ENCODE measurements at places on chromosomes 7 and 10. TPM values are rescaled to one million over a fixed set of nuclear protein-coding genes. Genes with fewer than 3 reads are reported as not detected.

DNA sequence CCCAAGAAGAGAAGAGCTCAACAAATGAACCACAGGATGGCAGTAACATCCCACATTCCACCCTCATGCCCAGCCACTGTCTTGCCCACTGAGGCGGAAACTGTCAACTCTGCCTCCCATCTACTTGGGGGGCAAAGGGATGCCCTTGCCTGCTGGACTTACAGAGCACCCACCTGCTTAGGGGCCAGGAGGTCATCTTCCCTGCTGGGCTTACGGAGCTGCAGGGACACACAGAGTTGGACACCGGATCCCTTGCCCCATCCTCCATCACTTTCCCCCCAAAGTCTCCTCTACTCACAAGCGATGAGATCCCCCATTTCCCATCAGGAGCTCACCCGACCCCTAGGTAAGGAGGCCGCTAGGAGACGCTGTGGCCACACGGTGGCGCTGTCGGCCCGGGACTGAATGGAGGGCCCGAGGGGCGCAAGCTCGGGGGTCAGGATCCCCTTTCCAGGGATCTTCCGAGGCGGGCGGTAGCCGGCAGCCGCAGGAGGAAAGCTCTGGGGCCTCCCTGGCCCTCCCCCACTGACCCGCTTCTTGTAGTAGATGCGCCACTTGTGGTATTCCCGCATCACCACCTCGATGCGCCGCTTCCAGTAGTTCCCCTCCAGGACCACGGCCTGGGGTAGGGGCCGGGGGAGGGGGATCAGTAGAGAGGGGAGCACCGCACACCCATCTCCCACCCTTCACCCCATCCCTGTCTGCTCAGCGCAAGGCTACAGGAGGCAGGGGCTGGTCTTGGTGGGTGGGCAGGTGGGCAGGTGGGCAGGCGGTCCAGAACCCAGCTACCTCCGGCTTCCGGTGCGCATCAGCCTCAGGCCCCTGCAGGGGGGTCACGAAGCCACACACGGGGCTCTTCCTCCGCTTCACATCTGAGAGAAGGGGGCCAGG is 17.3 kb downstream of the MLXIPL start:
- DNase-seq = no peak

- DNase-seq = no peak
Measured at GRCh38 chr7:112649560-112649959, 140.6 kb downstream of the TMEM168 start.

- DNase-seq = no peak
Measured at GRCh38 chr10:115706026-115706425, 567.0 kb downstream of the GFRA1 start.

- DNase-seq = no peak
Measured at GRCh38 chr7:141654551-141654950, 47.4 kb downstream of the DENND11 start.

GRCh38 chr10:31614611-31615010 is 295.6 kb downstream of the ZEB1 start:
- DNase-seq = no peak

- no peak for DNase-seq
Measured at GRCh38 chr10:70771311-70772194, 13.6 kb downstream of the TBATA start.

GRCh38 chr7:71229699-71230098 is 97.8 kb downstream of the GALNT17 start:
- DNase-seq = no peak

- peak; percentile 66 for DNase-seq
Measured at GRCh38 chr10:21732067-21732772, 198.2 kb downstream of the MLLT10 start.

DNA sequence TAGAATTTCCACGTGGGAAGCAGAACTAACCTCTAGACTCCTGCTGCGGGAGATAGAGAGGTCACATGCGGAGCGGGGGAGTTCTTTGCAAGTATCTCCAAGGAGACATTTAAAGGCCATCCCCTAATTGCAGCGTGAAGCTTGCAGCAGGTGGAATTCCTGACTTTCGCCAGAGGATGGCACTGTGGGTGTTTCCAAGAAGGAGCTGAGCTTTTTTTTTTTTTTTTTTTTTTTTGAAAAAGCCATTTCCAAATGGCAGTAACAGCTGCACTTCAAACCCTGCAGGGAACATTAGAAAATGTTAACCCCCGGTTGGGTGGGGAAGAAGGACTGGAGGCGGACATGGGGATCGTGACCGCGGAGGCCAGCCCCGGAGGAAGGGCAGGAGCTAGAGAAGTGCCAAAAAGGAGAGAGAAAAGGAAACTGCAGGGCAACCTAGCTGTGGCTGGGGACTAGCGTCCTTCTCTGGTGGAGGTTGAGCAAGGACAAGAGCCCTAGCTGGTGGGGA is 487.7 kb downstream of the TYW1 start:
- peak; percentile 72 for DNase-seq

GRCh38 chr10:123083811-123084210 is 52.0 kb upstream of the HMX3 start:
- no peak for DNase-seq

- no peak for DNase-seq
Measured at GRCh38 chr10:101487399-101487798, 100.7 kb downstream of the POLL start.

- no peak for DNase-seq
Measured at GRCh38 chr10:56449770-56450169, 88.7 kb upstream of the ZWINT start.

DNA sequence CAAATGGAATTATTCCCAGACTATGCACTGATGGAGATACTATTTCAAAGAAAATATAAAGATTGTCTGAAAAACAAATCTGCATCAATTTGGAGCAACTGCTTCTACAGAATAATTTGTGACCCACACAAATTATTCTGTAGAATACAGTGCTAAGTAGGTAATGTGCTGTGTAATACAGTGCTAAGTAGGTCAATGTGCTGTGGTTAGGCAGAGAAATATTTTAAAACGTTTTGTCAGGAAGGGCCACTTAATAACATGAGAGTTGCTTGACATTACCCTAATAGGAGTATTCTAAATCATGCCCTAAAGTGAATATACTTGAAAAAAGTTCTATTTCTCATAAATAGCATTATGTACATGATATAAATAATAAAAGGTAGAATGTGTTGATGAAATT is 116.5 kb upstream of the KCND2 start:
- no peak for DNase-seq

DNA sequence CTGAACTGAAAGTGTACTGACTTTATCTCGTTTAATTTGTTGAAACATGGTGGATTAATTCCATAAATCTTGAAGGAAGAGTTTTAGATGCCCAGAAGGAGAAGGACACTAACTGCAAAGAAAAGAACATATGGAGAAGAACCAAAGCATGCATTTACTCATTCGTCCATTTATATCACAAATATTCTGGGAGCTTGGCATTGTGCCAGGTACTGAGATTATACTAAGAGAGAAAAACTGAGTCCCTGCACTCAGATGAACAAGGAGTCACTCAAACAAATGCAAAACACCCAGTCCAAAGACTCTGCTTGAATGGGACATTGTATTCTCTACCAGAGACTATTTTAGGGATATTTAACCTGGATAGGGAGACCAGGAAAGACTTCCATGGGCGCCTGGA is 588.0 kb upstream of the MGMT start:
- no peak for DNase-seq

Gene RET
- 23.8 TPM for polyA plus RNA-seq

Gene NCF1
- polyA plus RNA-seq = 1.3 TPM

Gene TCAF2
- 2.8 TPM for polyA plus RNA-seq

Gene UPK3B
- polyA plus RNA-seq = 4.6 TPM

Gene CTAGE8
- polyA plus RNA-seq = 9.5 TPM

Gene KCNIP2
- 6.5 TPM for polyA plus RNA-seq

Gene LIPJ
- polyA plus RNA-seq = 0.05 TPM

Gene SUN3
- polyA plus RNA-seq = not detected

Gene CTAGE6
- polyA plus RNA-seq = not detected

Measured in left renal pelvis (tissue), 4 donors.